ENCODE measurements at places on chromosomes 1 and 21.

GRCh38 chr1:221279146-221279545 is 399.9 kb downstream of the HLX start:
- DNase-seq: peak; percentile 30

- DNase-seq: no peak
These were observed 18.0 kb downstream of the TMEM81 start for GRCh38 chr1:205066141-205066818.

DNA sequence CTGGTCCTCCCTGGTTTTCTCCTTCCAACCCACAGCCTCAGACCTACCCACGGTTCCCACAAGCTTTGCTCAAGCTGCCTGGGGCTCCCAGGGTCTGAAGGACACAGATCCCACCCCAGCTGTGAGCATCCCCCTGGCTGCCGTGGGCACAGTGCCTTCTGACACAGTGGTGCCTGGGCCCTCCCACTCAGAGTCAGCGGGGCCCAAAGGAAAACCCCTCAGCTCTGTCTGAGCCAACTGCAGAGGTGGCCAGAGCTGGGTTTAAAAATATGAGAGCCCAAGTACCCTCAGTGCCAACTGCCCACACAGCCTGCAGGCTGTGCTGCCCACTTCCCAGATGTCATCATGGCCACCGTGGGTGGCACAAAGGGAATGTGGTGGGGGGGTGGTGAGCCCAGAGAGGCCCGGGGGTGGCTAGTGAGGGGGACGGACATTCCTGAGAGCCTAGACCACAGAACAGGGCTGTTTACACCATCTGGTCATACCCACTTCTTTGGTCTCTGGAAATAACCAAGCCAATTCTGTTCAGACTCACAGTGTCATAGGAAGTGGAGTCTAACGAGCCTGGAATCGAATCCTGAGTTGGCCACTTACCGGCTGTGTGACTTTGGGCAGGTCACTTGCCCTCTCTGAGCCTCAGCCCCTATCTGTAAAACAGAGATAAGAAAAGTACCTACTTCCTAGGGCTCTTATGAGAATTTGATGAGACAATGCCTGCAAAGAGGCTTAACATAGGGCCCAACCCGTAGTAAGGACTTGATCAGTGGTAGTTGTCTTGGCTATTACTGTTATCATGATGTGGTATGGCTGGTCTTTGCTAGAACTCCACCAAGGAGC is 85.5 kb downstream of the CAMK2N1 start:
- DNase-seq: no peak

DNA sequence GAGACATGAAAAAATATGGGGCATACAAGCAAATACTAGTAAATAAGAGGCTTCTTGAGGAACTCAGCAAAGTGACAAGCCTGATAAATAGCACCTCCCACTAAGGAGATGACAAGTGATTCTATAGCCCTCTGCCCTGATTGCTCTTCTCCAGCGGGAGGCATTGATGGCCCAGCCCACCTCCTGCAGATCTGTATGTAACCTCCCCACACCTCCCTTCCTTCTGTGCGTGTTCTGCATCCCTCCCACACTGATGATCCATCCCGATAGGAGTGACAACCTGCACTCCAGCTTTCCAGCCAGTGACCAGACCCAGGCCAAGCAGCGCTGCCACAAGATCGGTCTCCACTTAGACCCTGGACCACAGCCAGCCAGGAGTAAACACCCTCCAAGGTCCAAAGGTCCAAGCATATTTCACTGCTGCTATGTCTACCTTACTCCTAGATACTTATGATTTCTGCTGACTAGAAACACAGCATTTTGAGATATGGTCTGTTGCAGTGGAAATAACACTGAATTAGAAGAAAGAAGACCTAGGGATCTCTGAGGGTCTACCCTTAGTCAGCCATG is 176.1 kb downstream of the BRINP2 start:
- no peak for DNase-seq

Data from fibroblast of villous mesenchyme (primary cell).